Stimulated activated CD8-positive, alpha-beta memory T cell treated with anti-CD3 and anti-CD28 coated beads, Interleukin-15, amount 100 ng/mL, for 1 hour (primary cell): ENCODE measurements at places on chromosomes 5 and 9.

- DNase-seq: no peak
These were observed 2.1 kb upstream of the GLIS3 start for GRCh38 chr9:4301971-4302427.

DNA sequence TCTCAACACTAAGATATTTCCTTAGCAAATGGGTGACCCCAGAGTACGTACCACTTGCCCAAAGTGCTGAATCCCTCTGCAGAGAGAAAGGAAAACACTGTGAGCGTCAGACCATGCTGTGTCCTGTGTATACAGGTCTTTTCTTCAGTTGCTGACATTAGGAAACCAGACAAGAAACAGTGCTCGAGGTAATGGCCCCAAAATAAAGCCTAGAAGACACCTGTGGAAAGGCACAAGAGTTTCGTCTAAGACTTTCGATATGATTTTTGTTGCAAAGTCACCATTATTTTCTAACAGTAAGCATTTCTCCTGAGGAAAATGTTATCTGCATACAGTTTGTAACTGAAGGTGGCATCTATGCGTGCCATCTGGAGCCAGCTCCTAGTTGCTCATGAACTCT is 62.0 kb upstream of the SIMC1 start:
- no peak for DNase-seq

GRCh38 chr5:133428072-133428660 is 184.2 kb downstream of the FSTL4 start:
- DNase-seq: no peak

DNA sequence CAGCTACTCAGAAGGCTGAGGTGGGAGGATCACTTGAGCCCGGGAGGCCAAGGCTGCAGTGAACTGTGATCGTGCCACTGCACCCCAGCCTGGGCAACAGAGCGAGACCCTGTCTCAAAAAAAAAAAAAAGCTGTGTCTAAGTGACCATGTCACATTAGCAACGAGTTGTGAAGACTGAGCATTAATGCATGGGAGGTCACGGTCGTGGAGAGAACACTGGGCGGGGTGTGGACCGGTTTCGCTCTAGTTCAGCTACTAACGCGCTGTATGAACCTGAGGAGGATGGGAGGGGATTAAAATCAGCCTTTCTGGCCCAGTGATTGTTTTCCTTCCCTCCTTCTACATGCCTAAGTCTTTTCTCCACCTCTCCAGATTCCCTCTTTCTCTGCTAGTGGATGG is 56.7 kb upstream of the CARTPT start:
- no peak for DNase-seq

- DNase-seq: no peak
These were observed 12.8 kb downstream of the JADE2 start for GRCh38 chr5:134538296-134538695.

GRCh38 chr9:26888271-26888670 is 4.3 kb downstream of the CAAP1 start:
- no peak for DNase-seq

DNA sequence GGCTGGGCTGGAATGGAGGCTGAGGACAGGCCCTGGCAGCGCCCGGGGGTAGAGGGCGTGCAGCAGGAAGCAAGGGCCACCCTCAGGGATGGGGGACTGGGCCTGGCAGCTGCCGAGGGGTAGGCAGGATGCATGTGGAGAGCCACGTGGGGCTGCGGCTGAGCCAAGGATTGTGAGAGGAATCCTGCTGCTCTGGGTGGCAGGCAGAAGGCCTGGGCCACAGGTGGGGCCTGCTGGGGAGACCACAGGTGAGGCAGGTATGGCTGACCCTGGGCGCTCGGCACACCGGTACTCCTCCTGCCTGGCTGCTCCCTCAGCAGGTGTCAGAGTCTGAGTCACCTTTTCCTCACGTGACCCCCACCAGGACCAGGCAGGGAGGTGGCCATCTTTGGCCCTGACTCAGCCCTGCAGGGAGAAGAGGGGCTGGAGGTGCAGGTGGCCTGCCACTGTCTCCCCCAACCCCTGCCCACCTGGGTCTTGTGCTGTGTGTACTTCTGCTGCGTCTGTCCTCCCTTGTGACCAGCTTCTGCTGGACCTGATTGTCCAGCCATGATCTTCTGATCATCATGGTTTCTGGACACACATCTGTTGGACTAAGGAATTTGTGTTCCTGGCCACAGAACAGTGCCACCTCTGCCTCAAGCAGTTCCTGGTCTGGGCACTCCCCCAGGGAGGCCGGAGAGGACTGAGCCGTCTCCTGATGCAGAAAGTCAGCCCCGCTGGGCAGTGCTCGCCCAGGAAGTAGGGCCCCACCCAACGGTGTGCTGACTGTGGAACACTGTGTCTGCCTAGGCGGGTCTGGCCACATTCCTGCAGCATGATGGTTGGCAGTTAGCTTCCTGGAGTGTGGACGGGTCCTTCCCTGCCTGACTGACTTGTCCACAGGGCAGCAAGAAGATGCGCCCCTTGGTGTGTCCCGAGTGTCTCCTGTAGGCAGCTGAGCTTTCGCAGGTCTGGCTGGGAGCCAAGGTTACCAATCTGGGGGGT is 6.4 kb downstream of the ARRDC1 start:
- no peak for DNase-seq

GRCh38 chr5:95487880-95488279 is 66.9 kb downstream of the SKIC3 start:
- DNase-seq: no peak

- no peak for DNase-seq
These were observed 129.0 kb downstream of the PIK3R1 start for GRCh38 chr5:68344447-68345111.

- no peak for DNase-seq
These were observed 330.7 kb downstream of the PDE4D start for GRCh38 chr5:59562756-59563389.

DNA sequence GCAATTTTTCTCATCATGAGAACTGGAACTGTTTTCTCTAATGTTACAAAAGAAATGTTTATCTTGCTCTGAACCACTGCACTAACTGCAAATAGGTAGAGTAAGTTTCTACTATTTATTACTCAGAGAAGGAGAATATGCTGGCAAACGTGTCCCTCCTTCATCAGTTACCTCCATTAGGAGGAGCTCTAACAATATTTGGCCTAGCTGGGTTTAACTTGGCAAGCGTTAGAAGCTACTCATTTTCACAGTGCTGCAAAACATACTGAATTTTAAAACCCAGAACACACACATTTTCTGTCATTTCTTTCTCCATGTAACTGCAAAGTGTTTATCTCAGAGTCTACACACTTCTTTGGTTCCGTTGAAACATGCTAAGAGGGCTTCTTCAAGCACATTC is 101.0 kb upstream of the GABRG2 start:
- no peak for DNase-seq

GRCh38 chr5:159508344-159508743 is 178.1 kb upstream of the IL12B start:
- DNase-seq: no peak

GRCh38 chr9:87753313-87753712 is 27.4 kb downstream of the CTSL start:
- no peak for DNase-seq

GRCh38 chr5:19172926-19173470 is 815.0 kb downstream of the CDH18 start:
- DNase-seq: no peak

GRCh38 chr5:172956936-172957335 is 2.3 kb upstream of the RPL26L1 start:
- DNase-seq: no peak

- no peak for DNase-seq
These were observed 181.0 kb upstream of the PITX1 start for GRCh38 chr5:135214897-135215616.
